ENCODE measurements at places on chromosomes 3 and 15. TPM values are rescaled to one million over a fixed set of nuclear protein-coding genes. Genes with fewer than 3 reads are reported as not detected.

- DNase-seq = no peak
Measured at GRCh38 chr3:57079474-57079831, 19.0 kb downstream of the SPATA12 start.

DNA sequence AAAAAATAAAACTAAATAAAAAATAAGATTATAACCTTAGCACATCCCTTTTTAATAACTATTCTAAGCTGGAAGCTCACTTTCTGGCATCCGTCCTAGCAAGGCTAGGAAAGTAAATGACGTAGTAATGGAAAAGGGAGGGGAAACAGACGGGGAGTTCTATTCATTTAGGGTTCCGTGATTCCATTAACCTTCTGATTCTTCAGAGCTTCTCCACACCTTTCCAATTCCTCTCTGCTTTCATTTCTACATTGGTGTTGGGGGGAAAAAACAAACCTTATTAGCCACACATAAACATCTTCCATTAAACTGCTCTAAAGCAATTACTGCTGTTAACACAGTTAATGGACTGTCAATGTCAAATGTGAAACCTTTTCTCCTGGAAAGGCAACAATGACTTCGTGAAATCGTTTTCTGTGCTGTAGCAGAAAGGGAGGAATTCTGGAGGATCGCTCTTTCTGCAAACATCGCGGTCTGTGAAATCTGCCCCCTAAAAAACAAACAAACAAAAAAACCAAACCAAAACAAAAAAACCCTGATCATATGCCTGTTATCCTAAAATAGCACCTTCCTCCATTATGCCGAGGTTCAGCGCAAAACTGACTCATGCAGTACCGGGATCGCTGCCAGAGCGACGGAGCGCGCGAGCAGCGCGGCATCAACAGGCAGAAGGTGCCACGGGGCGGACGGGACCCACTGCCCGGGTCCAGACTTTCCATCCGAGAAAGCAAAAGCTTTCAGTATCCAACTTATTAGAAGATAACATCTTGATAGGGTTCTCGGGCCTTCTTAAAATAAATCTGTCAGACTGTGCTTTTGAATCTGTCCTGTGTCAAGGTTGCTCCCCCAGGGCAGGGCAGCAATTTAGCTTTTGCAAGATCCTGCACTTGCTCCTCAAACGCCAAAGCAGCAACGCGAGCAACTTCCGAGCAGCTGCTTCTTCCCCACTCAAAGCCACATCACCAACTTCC, 156.2 kb downstream of the FGF12 start:
- DNase-seq = peak; percentile 26

DNA sequence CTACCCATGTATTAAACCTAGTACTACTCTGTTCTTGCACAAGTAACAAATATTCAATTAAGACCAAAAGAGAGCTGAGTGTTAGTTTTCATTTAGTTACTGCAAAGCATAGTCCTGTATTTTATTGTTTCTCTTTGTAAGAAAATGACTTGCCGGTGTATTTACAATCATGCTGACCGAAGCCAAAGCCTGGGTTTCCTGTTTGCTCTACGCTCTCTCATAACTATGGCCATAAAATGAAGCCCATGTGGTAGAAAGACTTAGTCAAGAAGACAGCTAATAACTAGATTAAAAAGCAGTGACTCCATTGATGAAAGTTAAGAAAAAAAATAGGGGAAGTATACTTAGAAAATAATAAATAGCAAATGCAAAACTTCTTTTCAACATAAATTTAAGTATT, 479.9 kb downstream of the CNTN4 start:
- no peak for DNase-seq

DNA sequence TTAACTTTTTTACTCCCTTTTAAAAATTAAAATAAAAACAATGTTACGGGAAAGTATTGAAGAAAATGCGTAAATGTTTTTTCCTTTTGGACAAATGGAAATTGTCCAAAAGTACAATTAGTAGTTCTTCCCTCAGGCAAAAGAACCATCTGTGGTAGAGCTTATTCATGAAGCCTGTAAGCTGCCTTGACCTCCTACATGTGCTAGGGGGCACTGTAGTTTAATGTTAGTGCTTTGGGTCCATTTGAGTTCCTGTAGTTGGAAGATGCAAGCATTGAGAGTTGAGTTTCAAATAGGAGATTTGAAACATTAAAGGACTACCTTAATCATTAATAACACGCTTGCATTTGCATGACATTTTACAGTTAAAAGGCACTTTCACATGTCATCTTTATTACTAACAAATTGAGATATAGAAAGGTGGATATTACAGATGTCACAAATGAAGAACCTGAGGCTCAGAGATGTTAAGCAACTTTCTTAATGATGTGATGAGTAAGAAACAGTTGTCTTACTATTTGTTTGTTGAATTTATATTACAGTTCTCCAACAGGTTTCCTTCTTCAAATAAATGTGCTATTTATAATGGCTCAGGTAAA, 1.8 kb upstream of the ZNF385D start:
- DNase-seq = peak; percentile 79

DNA sequence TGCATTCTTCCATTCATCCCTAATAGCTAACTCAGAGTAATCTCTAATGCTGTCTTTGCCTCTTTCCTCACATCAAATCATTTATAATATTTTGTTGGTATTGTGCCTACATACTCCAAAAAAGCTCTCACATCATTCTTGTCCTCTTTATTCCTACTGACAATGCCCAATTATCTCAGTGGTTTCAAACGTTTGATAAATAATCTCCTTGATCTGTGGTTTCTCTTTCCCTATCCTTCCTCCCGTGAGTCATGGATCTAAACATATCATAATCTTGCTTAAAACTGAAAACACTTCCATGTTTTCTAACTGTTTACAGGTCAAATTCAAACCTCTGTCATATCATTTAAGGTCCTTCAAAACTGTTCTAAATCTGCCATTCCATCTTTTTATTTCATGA, 115.1 kb downstream of the CNTN6 start:
- DNase-seq = no peak

GRCh38 chr3:72720566-72720965, 127.7 kb downstream of the SHQ1 start:
- no peak for DNase-seq

DNA sequence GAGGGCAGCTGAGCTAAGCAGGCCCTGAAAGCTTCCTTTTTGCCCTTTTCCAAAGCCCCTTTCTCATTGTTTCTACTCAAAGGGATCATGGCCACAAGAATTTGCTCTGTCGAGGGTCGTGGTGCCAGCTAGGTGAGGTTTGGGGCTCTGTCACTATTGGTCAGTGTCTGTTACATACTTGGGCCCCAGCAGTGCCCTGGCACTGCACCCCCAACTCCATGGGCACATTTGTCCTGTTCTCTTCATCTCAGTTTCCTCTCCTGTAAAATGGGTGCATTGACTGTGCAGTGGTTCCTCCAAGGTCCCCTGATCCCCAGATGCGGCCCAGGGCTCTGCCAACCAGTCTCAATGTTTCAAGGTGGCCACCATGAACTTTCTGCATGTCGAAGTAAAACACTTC, 62.1 kb downstream of the SLC6A6 start:
- DNase-seq = no peak

ASB14 gene
- 0.05 TPM for total RNA-seq

All from myocyte (in vitro differentiated cells).